Mammary microvascular endothelial cell (primary cell): ENCODE measurements at places on chromosomes 2 and 18. TPM values are rescaled to one million over a fixed set of nuclear protein-coding genes. Genes with fewer than 3 reads are reported as not detected.

SP5 gene
- total RNA-seq, result 0.93 TPM in 1 of 2 replicates, not detected in the other

CREG2 gene
- 0.27 TPM in 1 of 2 replicates, not detected in the other for total RNA-seq

SRD5A2 gene
- not detected in 2 replicates for total RNA-seq

SEPTIN10 gene
- 82.5 and 99.0 TPM in 2 replicates for total RNA-seq

GPR75 gene
- 0.27 and 0.94 TPM in 2 replicates for total RNA-seq

SERPINB4 gene
- total RNA-seq, result not detected in 2 replicates

ALKAL2 gene
- not detected in 2 replicates for total RNA-seq

INHBB gene
- 0.05 and 0.07 TPM in 2 replicates for total RNA-seq

BOLL gene
- total RNA-seq, result not detected in 2 replicates

ALK gene
- not detected in 2 replicates for total RNA-seq

B4GALT6 gene
- total RNA-seq, result 4.7 and 5.1 TPM in 2 replicates

MATN3 gene
- total RNA-seq, result 4.0 and 4.1 TPM in 2 replicates

ADNP2 gene
- 12.2 and 12.8 TPM in 2 replicates for total RNA-seq

AP1S3 gene
- 2.9 and 3.7 TPM in 2 replicates for total RNA-seq

IL1RL1 gene
- 21.5 and 21.9 TPM in 2 replicates for total RNA-seq

BMP10 gene
- total RNA-seq, result not detected in 2 replicates

ASB18 gene
- total RNA-seq, result not detected in 2 replicates

UGT1A3 gene
- not detected in 2 replicates for total RNA-seq

MITD1 gene
- total RNA-seq, result 37.5 and 40.0 TPM in 2 replicates

CERKL gene
- not detected in 2 replicates for total RNA-seq

DCTN1 gene
- 125 and 128 TPM in 2 replicates for total RNA-seq

IL36G gene
- total RNA-seq, result not detected in 2 replicates

MC2R gene
- not detected in 2 replicates for total RNA-seq

PREPL gene
- total RNA-seq, result 23.8 and 24.1 TPM in 2 replicates

MARCHF4 gene
- total RNA-seq, result 15.5 and 16.3 TPM in 2 replicates

ALPI gene
- total RNA-seq, result not detected in 2 replicates

PLA2R1 gene
- 4.9 and 6.4 TPM in 2 replicates for total RNA-seq

SNTG2 gene
- not detected in 2 replicates for total RNA-seq

CYP27A1 gene
- total RNA-seq, result 6.4 and 7.4 TPM in 2 replicates

FASTKD1 gene
- 11.4 and 17.4 TPM in 2 replicates for total RNA-seq

KLHL30 gene
- not detected in 2 replicates for total RNA-seq

ZAP70 gene
- total RNA-seq, result 0.53 TPM in 1 of 2 replicates, not detected in the other

IL36RN gene
- total RNA-seq, result not detected in 2 replicates

DOCK10 gene
- total RNA-seq, result 5.8 and 6.3 TPM in 2 replicates

MOGAT1 gene
- not detected in 2 replicates for total RNA-seq

MYO5B gene
- 1.8 and 2.1 TPM in 2 replicates for total RNA-seq
